Neural progenitor cell (in vitro differentiated cells): ENCODE measurements at places on chromosomes 4 and X. TPM values are rescaled to one million over a fixed set of nuclear protein-coding genes. Genes with fewer than 3 reads are reported as not detected.
A peak's percentile ranks its signal among the peaks of the same experiment; 100 is the strongest.

- no peak for DNase-seq
Measured at GRCh38 chr4:5656415-5656814, 51.9 kb downstream of the EVC2 start.

GRCh38 chr4:159227984-159228383 is 125.1 kb downstream of the RAPGEF2 start:
- peak; percentile 63 for DNase-seq

Gene JCHAIN
- 0.09 TPM in 1 of 2 replicates, not detected in the other for total RNA-seq

GRCh38 chrX:11867610-11868345 is 109.7 kb downstream of the MSL3 start:
- DNase-seq: no peak

- DNase-seq: no peak
Measured at GRCh38 chr4:76717431-76717830, 180.5 kb downstream of the SOWAHB start.

DNA sequence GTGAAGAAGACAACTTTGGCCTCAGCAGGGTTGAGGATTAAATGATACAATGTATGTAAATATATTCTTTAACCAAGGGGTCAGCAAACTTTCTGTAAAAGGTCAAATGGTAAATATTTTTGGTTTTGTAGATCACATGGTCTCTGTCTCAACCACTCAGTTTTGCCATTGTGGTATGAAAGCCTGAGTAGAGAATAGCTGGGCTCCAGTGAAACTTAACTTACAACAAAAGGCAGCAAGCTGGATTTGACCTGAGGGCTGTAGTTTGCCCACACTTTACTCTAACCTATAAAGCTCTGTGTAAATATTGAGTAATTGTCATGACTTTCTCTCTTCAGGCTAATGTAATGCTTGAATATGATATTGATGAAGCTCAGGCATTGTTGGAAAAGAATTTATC is 19.6 kb downstream of the VBP1 start:
- DNase-seq: no peak

DNA sequence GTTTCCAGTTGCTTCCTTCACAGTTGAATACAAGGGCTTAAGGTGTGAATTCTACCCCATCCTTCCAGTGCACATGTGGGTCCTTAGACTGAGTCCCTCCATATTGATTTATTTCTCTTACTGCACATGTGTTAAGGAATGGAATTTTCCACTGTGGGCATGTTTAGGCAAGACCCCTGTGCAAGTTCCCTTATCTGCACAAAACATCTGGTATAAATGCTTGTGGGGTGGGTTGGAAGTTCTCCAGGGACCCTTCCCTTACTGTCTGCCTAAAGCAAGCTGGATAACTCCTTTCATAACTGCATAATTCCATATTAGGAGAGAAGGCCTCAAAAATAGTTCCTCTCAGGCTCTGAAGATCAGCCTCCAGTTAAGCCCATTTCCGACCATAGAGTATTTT is 570.9 kb downstream of the ADGRL3 start:
- DNase-seq: no peak

GRCh38 chr4:128727658-128728057 is 81.8 kb upstream of the JADE1 start:
- DNase-seq: no peak

Gene ARMCX4
- 8.8 and 14.1 TPM in 2 replicates for total RNA-seq

Gene TCEAL2
- 12.9 and 19.8 TPM in 2 replicates for total RNA-seq

DNA sequence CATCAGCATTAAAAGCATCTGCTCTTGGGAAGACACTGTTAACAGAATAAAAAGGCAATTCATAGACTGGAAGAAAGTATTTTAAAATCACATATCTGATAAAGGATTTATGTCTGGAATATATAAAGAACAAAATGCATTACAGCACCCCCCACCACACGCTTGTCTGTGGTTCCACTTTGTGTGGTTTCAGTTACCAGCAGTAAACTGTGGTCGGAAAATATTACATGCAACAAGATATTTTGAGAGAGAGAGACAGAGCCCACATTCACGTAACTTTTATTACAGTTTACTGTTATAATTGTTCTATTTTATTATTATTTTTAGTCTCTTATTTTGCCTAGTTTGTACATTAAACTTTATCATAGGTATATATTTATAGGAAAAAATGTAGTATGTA is 21.2 kb upstream of the PDE6B start:
- no peak for DNase-seq

GRCh38 chr4:100299046-100299840 is 109.0 kb upstream of the DDIT4L start:
- peak; percentile 55 for DNase-seq
